DMS79 treated with DMSO at 0.1 percent for 48 hours (cell line): ENCODE measurements at places on chromosomes 13 and 19.
A peak's percentile ranks its signal among the peaks of the same experiment; 100 is the strongest.

- DNase-seq, result no peak
Measured at GRCh38 chr19:44608391-44608821, 5.0 kb upstream of the IGSF23 start.

DNA sequence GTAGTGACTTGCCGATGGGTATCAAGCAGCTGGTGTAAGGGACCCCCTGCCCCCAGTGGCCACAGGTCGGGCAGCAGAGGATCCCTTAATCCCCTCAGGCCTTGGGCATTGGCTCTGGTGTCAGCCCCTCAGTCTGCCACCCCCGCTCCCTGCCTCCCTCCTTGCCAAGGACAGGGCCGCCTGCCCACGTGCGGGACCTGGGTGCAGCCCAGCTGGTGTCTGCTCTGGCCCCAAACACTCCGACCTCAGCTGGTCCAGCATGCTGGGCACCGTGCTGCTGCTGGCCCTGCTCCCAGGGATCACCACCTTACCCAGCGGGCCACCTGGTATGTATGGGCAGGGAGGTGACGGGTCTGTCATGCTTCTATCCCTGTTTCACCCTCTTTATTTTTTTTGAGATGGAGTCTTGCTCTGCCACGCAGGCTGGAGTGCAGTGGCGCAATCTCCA is at the start of gene TGFBR3L:
Gene TGFBR3L (plus strand): TSS at position 233 of the 448 bp plus-strand sequence.
- DNase-seq, result no peak

- no peak for DNase-seq
Measured at GRCh38 chr19:58307736-58308135, 2.6 kb downstream of the ERVK3-1 start.

GRCh38 chr19:12838182-12838885 is at the start of gene MAST1:
Gene MAST1 (plus strand): TSS chr19:12838515. CDS start chr19:12838573, 58 bp downstream.
- DNase-seq, result peak; percentile 76

GRCh38 chr19:54248016-54248601 is 5.5 kb upstream of the LILRA6 start:
- no peak for DNase-seq

GRCh38 chr13:103573446-103573845 is 507.2 kb upstream of the SLC10A2 start:
- DNase-seq, result no peak

DNA sequence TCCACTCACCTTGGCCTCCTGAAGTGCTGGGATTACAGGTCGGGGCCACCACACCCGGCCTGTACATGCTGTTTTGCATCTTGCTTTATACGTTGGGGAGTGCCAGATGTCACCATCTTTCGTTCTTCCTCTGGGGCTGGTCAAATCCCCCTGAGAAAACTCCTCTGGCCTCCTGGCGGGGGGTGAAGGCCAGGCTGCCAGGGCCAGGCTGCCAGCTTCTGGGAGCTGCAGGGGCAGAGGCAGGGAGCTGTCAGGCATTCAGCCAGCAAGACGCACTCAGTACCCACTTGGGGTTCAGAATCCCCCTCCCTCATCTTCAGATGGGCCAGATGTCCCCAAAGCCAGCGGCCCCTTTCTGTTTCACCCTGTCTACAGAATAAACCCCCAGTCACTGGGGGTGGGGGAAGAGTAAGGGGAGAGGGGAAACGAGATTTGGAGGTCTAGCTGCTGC is 16.1 kb downstream of the ZSWIM9 start:
- no peak for DNase-seq

DNA sequence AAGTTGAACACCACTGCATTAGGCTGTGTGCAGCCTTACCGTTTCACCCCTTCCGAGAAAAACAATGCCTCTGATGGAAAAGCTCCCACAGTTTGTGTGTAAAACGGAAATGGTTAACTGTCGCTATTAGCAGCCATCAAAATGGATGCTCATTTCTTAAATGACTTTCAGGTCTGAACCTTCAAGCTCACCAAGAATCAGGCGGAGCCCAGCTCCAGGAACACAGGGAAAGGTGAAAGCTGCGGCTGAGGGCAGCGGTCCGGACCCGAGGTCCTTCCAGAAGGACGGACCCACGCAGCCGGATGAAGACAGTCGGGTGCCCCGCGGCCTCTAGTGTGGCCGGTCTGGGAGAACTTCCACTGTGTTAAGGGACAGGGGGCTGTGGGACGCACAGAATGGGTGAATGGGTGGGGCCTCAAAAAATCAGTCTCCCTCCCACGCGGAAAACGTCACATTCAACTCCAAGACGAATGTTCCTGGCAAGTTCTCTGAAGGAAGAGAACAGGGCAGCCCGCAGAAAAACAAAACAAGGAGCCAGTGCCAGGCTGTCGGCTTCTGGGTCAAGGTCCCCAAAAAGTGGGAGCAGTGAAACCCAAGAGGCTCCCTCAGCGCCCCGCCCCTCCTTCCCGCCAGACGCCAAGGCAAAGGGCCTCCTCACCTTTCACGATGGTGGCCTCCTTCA is 4.9 kb downstream of the IRS2 start:
- peak; percentile 62 for DNase-seq

GRCh38 chr13:46598140-46598819 is 45.3 kb downstream of the LRCH1 start:
- no peak for DNase-seq

GRCh38 chr13:99514801-99515200 is 13.5 kb downstream of the TM9SF2 start:
- DNase-seq, result no peak

GRCh38 chr13:112867301-112867711 is 101.7 kb upstream of the MCF2L start:
- no peak for DNase-seq

GRCh38 chr13:73482556-73482955 is 423.8 kb downstream of the KLF5 start:
- no peak for DNase-seq

DNA sequence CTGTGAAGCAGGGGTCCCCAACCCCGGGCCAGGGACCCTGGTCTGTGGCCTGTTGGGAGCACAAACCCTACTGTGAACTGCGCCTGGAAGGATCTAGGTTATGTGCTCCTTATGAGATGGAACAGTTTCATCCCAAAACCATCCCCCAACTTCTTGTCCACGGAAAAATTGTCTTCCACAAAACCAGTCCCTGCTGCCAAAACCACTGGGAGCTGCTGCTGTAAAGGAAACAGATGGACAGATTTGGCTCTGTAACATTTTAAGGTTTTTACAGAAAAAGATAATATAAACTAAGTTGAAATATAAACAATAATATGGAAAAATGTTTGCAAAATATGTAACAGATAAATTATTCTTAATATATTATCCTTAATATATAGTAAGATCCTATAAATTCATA is 73.7 kb downstream of the COG6 start:
- no peak for DNase-seq

DNA sequence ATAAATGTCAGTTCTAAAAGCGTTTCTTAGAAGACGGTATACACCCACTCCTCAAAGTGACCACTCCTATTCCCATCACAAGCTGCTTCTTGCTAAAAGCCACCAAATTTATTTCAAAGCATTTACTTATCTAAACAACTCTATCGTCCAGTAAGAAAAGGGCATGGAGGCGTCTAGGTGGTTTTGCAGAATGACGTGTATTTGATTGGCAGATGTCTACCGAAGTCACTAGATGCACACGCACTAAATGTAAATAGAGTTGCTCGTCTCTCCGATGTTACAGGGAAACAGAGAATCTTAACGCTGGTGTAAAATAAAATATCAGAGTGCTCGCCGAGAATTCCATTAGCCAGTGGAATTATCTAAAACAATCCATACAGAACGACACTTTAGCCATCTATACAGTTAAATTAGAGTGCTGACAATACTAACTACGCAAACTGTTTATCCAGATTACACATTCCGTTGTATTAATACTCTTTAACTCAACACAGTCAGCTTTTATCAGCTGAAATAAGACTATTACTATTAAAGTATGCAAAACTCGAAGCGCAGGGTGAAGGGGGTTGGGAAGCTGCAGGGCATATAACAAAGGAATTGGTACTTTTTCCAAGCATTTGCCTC is 1.9 kb downstream of the KLF12 start:
- DNase-seq, result no peak

DNA sequence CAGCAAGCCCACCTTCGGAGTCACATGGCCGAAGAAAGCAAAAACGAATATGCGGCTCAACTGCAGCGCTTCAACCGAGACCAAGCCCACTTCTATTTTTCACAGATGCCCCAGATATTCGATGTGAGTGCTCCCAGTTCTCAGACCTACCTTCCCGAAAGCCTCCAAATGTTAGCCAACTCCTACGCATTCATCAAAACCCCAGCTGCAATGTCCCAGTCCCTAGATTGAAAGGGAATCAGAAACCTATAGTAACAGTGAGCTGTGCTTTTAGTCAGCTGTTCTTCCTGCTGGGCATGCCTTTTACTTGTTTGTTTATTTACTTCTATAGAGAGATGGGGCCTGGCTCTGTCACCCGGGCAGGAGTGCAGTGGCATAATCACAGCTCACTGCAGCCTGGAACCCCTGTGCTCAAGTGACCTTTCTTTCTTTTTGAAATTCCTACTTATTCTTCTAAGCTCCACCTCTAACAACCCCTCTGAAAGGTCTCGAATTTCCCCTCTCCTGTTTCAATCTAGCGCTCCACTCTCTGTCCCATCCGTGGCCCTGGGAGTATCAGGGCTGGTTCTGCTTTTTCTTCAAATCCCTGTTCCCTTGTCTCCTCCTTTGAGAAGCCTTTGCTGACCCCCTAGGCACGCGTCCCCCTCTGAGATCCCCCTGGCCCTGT is 4.4 kb downstream of the TRIP10 start:
- DNase-seq, result no peak
